ENCODE measurements at places on chromosomes 2 and 18.

GRCh38 chr18:66728951-66729350 lies 125.1 kb upstream of the CDH19 start:
- DNase-seq = no peak

- no peak for DNase-seq
Measured at GRCh38 chr2:176885661-176886060, 326.9 kb upstream of the HNRNPA3 start.

GRCh38 chr2:219537657-219538488 lies 5.7 kb downstream of the CHPF start:
- no peak for DNase-seq

GRCh38 chr2:28287256-28287915 lies 105.3 kb upstream of the FOSL2 start:
- no peak for DNase-seq

GRCh38 chr2:98522854-98523253 lies 78.2 kb downstream of the INPP4A start:
- DNase-seq = no peak

- DNase-seq = no peak
Measured at GRCh38 chr2:85131116-85131515, 2.1 kb upstream of the TCF7L1 start.

GRCh38 chr2:17540813-17541530 lies 476 bp downstream of the VSNL1 start:
- no peak for DNase-seq

DNA sequence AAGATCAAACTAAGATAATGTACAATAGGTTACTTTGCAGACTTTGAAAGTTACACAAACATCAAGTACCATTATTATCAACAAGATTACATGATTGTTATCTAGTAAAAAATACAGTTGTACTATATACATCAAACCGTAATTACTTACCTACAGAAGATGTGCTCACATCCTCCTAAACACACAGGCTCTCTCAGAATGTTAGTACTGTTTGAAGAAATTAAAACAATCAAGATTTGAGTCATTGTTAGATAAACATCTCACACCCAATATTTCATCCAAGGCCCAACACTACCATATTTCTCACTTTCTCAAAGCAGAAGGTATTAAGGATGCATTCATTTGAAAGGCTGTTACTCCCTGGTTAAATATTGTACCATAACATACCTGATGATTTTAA lies 12.6 kb downstream of the BARD1 start:
- no peak for DNase-seq

- DNase-seq = no peak
Measured at GRCh38 chr18:35993013-35993412, 20.5 kb downstream of the RMP24 start.

DNA sequence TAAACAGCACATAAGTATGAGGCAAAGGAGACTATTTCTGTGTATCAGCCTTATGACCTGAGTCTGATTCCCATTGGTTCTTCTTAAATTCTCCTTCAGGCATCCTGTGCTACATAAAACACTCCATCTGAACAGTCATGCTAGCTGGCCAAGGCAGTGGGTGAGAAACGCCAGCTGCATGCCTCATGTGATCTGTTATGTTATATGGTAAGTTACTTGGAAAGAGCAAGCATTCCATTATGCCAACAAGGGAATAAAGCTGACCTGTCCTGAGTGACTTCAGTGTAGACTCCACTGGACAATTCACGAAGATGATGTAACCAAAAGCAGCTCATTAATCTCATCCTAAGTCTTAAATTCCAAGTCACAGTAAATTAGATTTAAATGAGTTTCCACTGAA lies 216.5 kb upstream of the FN1 start:
- DNase-seq = no peak

DNA sequence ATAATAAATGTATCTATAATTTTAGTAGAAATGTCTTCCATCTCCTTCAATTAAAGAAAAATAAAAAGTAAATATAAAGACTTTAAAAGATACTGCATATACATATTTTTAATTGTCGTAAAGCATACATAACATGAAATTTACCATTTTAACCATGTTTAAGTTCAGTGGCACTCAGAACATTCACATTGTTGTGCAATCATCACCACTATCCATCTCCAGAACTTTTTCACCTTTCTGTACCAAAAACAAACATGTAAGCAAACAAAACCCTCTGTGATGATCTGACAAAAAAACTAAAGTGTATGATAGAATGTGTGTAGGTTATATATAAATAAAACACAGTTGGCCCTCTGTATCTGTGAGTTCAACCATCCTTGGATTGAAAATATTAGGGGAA lies 13.4 kb upstream of the DCTN1 start:
- DNase-seq = no peak

- no peak for DNase-seq
Measured at GRCh38 chr2:240974771-240975572, 23.4 kb upstream of the SNED1 start.

- DNase-seq = no peak
Measured at GRCh38 chr2:11540148-11540995, 6.5 kb downstream of the GREB1 start.

GRCh38 chr2:177117755-177118154 lies 94.8 kb upstream of the HNRNPA3 start:
- no peak for DNase-seq

- DNase-seq = no peak
Measured at GRCh38 chr2:99695944-99696253, 206.1 kb upstream of the REV1 start.

GRCh38 chr2:62760555-62760954 lies 55.0 kb downstream of the EHBP1 start:
- no peak for DNase-seq

GRCh38 chr2:105329561-105330495 lies at the start of gene TGFBRAP1:
TGFBRAP1 (minus strand) TSS chr2:105329735; CDS start chr2:105308301, 21,434 bp downstream.
- DNase-seq = no peak

DNA sequence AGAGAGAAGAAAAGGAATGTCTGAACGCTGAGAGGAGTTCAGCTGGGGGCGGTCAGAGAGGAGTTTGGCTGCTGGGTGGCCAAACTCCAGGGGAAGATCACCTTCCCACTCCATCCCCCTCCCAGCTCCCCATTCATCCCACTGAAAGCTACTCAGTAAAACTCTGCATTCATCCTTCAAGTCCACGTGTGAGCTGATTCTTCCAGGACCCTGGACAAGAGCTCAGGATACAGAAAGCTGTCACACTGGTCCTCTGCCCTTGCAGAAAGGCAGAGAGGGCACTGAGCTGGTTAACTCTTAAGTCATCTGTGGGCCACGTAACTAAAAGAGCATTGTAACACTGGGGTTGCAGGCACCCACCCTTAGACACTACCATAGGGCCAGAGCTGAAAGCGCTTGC lies 132.1 kb upstream of the ARL4C start:
- no peak for DNase-seq

GRCh38 chr18:77209587-77209986 lies 40.1 kb upstream of the GALR1 start:
- DNase-seq = no peak

- no peak for DNase-seq
Measured at GRCh38 chr18:75211953-75212750, 1.6 kb downstream of the TSHZ1 start.

DNA sequence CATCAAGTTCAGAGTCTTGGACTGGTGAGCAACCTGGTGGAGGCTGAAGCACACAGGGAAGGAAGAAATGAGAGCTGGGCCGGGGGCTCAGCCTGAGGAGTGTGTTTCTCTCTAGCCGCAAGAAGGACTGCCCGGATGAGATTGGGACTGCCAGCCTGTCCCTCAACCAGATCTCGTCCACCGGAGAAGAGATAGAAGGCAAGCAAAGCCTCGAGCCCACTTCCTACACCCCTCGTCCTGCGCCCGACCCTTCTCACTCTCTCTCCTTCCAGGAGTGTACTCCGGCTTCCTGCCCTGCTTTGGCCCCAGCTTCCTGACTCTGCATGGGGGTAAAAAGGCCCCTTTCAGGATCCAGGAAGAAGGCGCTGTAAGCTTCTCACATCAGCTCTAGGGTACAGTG lies 26.2 kb downstream of the FER1L5 start:
- no peak for DNase-seq

- no peak for DNase-seq
Measured at GRCh38 chr2:191122638-191123294, 28.0 kb downstream of the STAT4 start.

DNA sequence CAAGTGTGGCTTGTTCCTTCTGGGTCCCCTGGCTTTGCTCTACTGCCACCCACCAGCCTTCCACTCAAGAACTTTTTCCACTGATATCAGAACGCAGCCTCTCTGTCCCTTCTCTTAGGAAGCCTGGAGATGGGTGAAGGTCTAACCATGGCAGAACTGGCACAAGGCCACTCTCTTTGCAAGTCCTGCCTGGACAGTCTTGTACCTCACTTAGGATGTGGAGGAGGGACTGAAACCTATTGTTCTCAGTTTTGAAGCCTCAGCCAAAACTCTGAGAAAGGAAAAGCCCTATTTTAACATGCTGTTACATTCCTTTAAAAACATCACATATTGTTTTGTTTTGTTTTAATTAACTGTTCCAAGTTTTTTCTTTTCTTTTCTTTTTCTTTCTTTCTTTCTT lies 58.9 kb upstream of the NCOA1 start:
- DNase-seq = no peak

DNA sequence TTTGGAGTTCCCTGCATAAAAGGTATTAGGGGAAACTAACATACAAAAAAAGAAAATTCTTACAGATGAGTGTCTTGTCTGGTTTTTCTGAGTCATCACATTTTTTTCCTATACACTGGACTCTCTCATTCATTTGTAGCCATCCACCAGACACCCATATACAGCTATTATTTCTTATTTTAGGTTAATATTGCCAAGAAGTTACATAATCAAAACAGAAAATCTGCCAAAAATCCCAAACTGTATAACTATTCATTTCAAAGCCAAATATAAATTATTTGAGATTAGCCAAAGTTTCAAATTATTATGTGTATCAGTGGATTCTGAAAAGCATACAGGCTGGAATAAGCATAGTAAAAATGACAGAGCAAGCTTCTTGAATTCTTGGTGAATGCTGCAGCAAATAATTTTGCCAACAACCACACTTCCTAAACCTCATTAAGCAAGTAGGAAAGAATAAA lies 191.2 kb downstream of the NCKAP5 start:
- DNase-seq = no peak

DNA sequence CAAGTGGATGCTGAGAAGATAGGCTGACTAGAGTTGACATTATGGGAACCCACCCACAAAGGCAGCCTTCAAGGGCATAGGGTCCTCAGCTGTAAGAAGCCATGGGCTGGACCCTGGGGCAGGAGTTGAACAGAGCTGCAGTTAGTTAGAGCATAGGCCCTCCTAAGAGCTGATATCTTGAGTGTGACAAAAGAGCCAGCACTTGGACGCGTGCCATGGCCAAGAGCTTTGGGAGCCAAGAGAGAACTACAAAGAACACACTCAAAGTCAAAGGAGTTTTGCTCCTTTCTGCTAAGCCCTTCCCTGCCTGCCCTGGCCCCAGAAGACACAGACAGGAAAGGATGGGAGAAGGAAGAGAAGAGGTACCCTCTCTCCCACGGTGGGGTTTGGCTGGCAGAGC lies 29.9 kb upstream of the AGAP1 start:
- DNase-seq = no peak

DNA sequence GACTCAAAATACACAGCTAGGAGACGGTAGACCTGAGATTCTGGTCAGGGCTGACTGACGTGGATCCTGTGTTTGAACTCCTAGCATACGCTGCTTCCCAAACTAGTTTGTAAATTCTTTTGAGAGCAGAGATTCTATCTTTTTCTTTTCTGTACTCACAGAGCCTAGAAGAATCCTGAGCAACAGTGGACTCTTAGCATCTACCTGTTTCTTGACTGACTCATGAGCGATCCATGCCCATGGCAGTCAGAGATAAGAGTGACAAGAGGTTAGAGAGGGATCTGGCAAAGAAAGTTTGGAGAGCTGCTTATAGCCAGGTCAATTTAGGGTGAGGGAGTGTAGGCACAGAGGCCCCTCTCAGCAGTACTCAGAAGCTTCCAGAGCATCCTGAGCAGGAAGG lies 41.1 kb upstream of the PPP1CB start:
- DNase-seq = no peak

GRCh38 chr2:69459936-69460335 lies 22.7 kb upstream of the NFU1 start:
- no peak for DNase-seq

- DNase-seq = no peak
Measured at GRCh38 chr2:29544031-29544430, 377.4 kb downstream of the ALK start.

DNA sequence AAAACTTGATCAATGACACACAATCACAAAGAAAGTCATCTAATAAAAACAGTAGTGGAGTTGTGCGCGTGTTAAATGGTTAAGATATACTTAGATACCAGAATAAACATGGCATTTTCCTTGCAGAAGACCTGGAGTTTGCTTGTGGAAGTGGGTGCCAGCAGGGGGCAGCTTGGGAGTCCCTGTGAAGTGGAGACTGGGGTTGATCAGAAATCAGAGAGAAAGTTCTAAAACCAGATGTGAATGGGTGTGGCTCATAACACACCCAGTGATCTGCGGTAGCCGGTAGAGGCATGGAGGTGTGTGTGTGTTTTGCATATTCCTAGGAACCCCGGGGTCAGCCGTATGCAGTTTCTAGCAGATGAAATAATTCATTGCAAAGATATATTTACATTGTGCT lies 300.1 kb upstream of the TRIB2 start:
- DNase-seq = no peak

GRCh38 chr18:46374850-46375249 lies 270.7 kb downstream of the HAUS1 start:
- DNase-seq = no peak

GRCh38 chr2:109174626-109175349 lies 45.8 kb downstream of the SH3RF3 start:
- no peak for DNase-seq

DNA sequence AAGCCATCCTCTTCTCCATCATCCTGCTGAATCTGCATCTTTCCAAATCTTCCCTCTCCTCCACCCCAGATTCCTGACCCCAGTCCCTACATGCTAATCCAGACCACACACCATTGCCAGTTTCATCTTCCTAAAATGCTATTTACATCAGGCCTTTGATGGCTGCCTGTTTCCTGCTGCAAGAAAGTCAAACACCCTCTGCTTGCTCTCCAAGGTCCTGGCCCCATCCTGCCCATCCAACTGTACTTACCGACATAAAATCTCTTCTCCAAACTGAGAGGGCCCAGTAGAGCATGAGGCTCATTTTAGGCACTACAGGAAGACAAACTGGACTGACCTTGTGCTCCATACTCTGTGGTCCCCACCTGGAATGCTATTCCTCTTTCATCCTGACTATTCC lies 19.0 kb downstream of the ALK start:
- DNase-seq = no peak

- DNase-seq = no peak
Measured at GRCh38 chr18:25126751-25127150, 225.2 kb downstream of the ZNF521 start.

GRCh38 chr2:10584843-10585475 lies 104.8 kb downstream of the NOL10 start:
- no peak for DNase-seq

DNA sequence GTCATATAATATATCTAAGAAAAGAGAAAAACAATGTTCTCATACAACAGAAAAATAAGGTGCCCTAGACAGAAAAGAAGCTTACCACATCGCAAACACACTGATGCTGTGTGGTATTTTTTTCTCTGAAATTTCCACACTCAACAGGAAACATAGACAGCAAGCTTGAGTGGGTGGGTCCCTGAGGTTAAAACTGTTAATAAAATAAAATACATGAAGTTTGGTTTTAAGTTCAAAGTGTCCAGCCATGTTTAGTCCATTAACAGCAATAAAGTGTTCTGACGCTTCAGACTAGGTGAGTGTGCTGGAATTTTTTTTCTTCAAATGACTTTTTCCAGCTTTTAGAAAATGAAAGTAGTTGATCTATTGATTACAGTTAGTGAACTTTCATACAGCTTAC lies 83.3 kb upstream of the EPB41L5 start:
- no peak for DNase-seq

GRCh38 chr2:209875270-209875669 lies 103.6 kb downstream of the UNC80 start:
- DNase-seq = no peak
